ENCODE measurements at places on chromosomes 3 and 15. TPM values are rescaled to one million over a fixed set of nuclear protein-coding genes. Genes with fewer than 3 reads are reported as not detected.

Gene CFAP161
- total RNA-seq: 0.65 TPM

GRCh38 chr15:40072216-40072990 is 33.4 kb upstream of the SRP14 start:
- peak; percentile 60 for DNase-seq

DNA sequence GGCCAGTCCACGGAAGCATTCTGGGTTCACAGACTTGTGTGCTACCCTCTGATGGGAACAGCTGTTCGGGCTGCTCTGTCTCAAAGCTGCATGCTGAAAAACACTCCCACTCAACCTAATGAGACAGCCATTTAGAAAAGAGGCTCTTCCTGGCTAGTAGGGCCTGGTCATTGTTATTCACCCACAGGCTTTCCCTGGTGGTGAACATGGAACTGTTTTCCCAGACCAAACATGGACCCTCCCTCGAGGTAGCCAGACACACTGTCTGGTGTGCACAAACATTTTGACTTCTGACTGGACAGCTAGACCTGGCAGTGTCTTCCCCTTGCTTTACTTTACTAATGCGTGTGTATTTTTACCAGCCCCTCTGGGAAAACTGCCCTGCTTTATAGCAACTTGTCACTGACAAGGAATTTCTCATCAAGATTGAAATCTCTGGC is 39.0 kb downstream of the MECOM start:
- peak; percentile 36 for DNase-seq

DNA sequence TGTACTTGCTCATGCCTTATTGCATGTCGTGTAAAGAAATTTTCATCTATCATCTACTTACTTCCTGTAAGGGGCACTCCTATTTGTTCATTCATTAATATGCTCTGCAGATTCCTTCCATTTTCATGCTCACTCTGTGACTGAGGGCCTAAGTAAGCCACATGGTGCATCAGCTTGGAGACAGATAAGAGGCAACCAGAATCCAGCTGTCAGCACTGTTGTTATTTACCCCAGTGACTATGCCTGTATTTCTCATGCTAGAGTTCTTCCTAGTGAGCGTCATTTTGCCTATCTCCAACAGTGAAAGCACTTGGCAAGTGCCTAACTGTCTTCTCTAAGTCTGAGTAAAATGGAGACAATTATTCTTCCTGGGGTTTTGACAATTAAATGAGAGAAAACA is 124.8 kb upstream of the ABI3BP start:
- DNase-seq: no peak

- DNase-seq: no peak
Observed at GRCh38 chr3:23239211-23240068, 36.3 kb downstream of the UBE2E2 start.

Data from endothelial cell of umbilical vein (primary cell).